Heart right ventricle (tissue), 16 donors: ENCODE measurements at places on chromosomes 3 and 15. TPM values are rescaled to one million over a fixed set of nuclear protein-coding genes. Genes with fewer than 3 reads are reported as not detected.

GRCh38 chr3:195040094-195040493, 230.9 kb downstream of the XXYLT1 start:
- no peak for DNase-seq

- no peak for DNase-seq
Observed at GRCh38 chr3:31707286-31707685, 174.6 kb downstream of the STT3B start.

DNA sequence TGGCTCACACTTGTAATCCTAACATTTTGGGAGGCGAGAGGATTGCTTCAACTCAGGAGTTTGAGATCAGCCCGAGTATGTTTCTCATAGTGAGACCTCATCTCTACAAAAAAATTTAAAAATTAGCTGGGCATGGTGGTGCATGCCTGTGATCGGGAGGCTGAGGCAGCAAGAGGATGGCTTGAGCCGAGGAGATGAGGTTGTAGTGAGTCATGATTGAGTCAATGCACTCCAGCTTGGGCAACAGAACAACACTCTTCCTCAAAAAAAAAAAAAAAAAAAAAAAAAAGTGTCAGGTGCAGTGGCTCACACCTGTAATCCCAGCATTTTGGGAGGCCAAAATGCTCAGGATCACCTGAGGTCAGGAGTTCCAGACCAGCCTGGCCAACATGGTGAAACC, 2.4 kb downstream of the RPL39L start:
- no peak for DNase-seq

The KY gene
- polyA plus RNA-seq: 0.46 TPM

The MYH15 gene
- polyA plus RNA-seq: 0.22 TPM

GRCh38 chr15:100570275-100570674, 31.7 kb downstream of the LINS1 start:
- no peak for DNase-seq

DNA sequence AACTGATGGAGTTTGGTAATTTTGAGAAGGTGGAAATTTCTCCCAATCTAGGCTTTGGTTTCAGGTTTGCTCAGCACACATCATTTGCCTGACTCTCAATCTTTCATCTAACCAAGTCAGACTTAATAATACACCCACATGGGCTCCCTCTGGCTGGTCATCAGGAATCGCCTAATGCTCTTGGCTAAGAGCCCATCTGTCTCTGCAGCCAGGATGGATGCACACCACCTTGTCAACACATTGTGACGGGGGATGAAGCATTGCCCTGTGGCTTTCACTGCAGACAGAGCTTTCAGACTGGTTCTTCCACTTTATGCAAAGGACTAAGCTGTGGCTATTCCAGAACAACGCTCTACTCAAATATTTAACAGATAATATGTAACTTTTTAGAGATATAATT, 3.0 kb upstream of the HDGFL3 start:
- no peak for DNase-seq

- DNase-seq: no peak
Observed at GRCh38 chr3:100207886-100208285, 52.9 kb upstream of the TBC1D23 start.

DNA sequence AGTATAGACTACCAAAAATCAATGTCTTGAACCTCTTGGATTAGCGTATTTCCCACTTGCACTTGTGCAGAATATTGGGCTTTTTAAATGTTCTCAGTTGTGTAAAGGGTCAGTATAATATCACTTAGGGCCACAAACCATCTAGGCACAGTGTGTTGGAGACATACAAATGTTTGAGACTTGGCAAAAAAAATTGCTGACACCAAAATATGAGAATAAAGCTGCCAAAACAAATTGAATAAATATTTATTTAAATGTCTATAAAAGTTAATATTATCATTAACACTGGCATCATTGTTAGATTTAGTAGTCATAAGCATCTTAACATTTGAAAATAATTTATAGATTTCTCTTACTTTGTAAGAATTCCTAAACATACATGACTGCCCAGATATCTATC, 30.9 kb upstream of the MLF1 start:
- no peak for DNase-seq

The ST3GAL6 gene
- polyA plus RNA-seq: 50.8 TPM
